ENCODE measurements at places on chromosomes 1 and 21. TPM values are rescaled to one million over a fixed set of nuclear protein-coding genes. Genes with fewer than 3 reads are reported as not detected.

Gene DYNLT5
- not detected for total RNA-seq

DNA sequence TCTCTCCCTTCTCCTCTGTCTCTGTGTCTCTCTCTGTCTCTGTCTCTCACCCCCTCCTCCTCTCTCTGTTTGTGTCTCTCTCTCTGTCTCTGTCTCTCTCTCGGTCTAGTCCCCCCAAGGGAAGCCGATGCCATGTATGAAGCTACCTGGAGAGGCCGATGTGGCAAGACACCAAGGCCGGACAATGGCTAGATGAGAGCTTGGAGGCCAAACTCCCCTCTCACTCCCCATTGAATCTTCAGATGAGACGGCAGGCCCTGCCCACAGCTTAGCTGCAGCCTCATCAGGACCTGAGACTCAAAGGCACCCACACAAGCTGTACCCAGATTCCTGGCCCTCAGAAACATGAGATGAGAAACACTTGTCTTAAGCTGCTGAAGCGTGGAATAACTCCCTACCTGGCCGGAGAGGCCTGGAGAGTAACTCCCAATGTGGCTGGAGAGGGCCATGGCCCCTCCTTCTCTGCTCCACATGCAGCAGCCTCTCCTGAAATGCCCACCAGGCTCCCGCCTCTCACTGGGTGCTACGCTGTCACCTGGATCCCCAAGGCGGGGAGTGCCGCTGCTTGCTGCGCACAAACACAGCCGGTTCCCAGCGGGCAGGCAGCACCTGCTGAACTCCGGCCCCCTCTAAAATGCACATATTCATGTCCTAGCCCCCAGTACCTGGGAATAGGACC is 7.8 kb upstream of the ACTRT2 start:
- H3K27me3 ChIP-seq, result peaks cover 75% of the 10 kb centered on the region
- H3K4me1 ChIP-seq, result no peaks in the 10 kb centered on the region
- no peak overlapping the region for H3K4me3 ChIP-seq
- H3K36me3 ChIP-seq, result no peaks in the 10 kb centered on the region
- DNase-seq, result no peak

- no peaks in the 10 kb centered on the region for H3K27me3 ChIP-seq
- peaks cover 13% of the 10 kb centered on the region for H3K4me1 ChIP-seq
Measured at GRCh38 chr21:44434936-44435635, 20.2 kb upstream of the LRRC3 start.

DNA sequence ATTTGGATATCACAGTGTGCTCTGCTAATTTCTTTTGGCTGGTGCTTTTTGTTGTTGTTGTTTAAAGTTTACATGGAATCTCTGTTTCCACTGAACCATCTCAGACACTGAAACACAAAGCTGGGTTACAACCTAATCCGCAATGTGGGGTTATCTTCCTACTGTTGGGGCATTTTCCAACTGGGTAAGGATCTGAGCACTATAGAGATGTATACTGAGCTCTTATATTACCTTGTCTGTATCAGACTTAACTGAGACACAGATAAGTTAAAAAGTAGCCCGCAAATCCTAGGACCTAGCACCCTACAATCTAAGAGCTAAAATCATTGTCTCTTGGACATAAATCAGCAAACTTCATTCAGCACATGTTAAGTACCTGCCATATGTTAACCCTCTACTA is 169.2 kb downstream of the LTN1 start:
- no peak overlapping the region for H3K4me3 ChIP-seq
- DNase-seq, result no peak
- peak overlapping the region; percentile 68 for H3K27ac ChIP-seq
- H3K36me3 ChIP-seq, result no peaks in the 10 kb centered on the region
- H3K27me3 ChIP-seq, result no peaks in the 10 kb centered on the region

DNA sequence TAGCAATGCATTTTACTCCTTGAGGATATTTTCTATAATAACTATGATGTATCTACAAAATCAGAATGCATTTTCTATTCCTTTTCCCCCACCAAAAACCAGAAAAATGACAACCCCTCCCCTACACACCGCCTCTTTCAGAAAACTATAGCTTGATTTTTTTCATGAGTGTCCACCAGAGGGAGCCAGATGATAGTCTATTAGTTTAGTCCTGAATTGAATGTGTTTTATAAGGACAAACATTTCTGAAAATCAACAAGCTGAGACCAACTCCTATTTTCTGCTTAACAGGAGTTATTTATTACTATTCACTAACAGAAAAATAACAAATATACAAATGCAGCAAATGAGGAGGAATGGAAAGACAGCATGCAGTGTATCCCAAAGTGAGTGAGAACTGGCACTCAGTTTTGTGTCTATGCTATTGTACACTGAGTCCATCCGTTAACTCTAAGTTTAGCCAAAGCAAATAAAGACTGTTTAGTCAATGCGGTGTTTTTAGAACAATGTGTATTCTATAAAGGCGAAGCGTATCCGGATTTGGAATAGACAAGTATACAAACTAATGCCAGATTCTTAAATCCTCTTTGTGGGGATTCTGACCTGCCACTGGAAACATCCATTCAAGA is 182.6 kb downstream of the VAV3 start:
- no peaks in the 10 kb centered on the region for H3K27me3 ChIP-seq
- no peaks in the 10 kb centered on the region for H3K36me3 ChIP-seq
- no peak overlapping the region for H3K27ac ChIP-seq

Gene KLHDC8A
- 0.72 TPM for total RNA-seq

Gene RAVER2
- total RNA-seq, result 23.2 TPM

GRCh38 chr21:34367320-34367935 is 3.6 kb downstream of the KCNE2 start:
- no peaks in the 10 kb centered on the region for H3K36me3 ChIP-seq
- no peaks in the 10 kb centered on the region for H3K27me3 ChIP-seq
- peak overlapping the region; percentile 85 for H3K27ac ChIP-seq
- no peaks in the 10 kb centered on the region for H3K4me1 ChIP-seq
- peak; percentile 75 for DNase-seq

Gene KRTAP7-1
- total RNA-seq, result not detected

Gene NBPF10
- total RNA-seq, result 2.9 TPM

DNA sequence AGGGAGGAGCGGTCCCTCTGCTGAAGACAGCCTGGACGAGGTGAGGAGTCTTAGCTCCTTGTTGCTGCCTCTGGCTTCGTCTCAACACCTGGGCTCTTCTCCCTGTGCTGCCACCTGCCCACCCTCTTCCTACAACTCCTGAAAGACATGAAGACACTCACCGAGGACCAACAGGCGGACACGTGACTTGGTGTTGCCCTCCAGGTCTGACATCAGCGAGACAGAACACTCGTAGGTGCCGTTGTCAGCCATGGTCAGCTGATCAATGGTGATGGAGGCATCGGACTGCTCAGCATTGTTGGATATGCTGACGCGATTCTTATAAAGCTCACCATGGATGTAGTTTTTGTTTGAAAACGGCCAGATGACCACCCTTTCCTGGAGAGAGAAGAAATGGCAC is 21.4 kb downstream of the GPA33 start:
- DNase-seq, result no peak
- no peaks in the 10 kb centered on the region for H3K27me3 ChIP-seq
- H3K27ac ChIP-seq, result no peak overlapping the region
- no peaks in the 10 kb centered on the region for H3K4me1 ChIP-seq

Gene ILDR2
- total RNA-seq, result 0.92 TPM

DNA sequence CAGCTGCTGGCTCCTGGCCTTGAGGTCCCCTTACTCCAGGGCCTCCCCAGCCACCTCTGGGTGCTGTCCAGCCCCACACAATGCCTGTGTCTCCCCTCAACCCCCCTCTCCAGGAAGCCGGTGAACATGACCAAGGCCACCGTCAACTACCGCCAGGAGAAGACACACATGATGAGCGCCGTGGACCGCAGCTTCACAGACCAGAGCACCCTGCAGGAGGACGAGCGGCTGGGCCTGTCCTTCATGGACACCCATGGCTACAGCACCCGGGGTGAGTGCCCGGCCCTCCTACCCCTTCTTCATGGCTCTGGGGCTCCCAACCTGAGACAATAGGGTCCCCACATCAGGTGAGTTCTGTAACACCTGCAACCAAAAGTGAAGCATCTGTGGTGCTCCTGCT is 55.4 kb downstream of the PTPRU start:
- DNase-seq, result no peak
- H3K27ac ChIP-seq, result no peak overlapping the region
- peaks cover 16% of the 10 kb centered on the region for H3K36me3 ChIP-seq
- H3K27me3 ChIP-seq, result no peaks in the 10 kb centered on the region

Gene VASH2
- not detected for total RNA-seq

Gene DISP3
- 0.45 TPM for total RNA-seq

Gene EPHA2
- total RNA-seq, result 16.3 TPM

- H3K4me1 ChIP-seq, result no peaks in the 10 kb centered on the region
- no peak overlapping the region for H3K27ac ChIP-seq
- H3K36me3 ChIP-seq, result peaks cover 78% of the 10 kb centered on the region
- no peak for DNase-seq
- no peaks in the 10 kb centered on the region for H3K27me3 ChIP-seq
Measured at GRCh38 chr1:111463029-111463683, 10.6 kb upstream of the C1orf162 start.

GRCh38 chr1:197312163-197312562 is 44.1 kb downstream of the CRB1 start:
- H3K27me3 ChIP-seq, result no peaks in the 10 kb centered on the region
- no peak for DNase-seq
- no peak overlapping the region for H3K4me3 ChIP-seq
- no peaks in the 10 kb centered on the region for H3K36me3 ChIP-seq

- H3K27me3 ChIP-seq, result no peaks in the 10 kb centered on the region
- H3K4me3 ChIP-seq, result no peak overlapping the region
- H3K36me3 ChIP-seq, result peaks cover 100% of the 10 kb centered on the region
- H3K27ac ChIP-seq, result no peak overlapping the region
Measured at GRCh38 chr21:33908760-33909159, 6.8 kb downstream of the ATP5PO start.

- no peak for DNase-seq
- H3K4me3 ChIP-seq, result no peak overlapping the region
- H3K4me1 ChIP-seq, result no peaks in the 10 kb centered on the region
- H3K27me3 ChIP-seq, result no peaks in the 10 kb centered on the region
- no peaks in the 10 kb centered on the region for H3K36me3 ChIP-seq
Measured at GRCh38 chr1:59100708-59101374, 196.1 kb upstream of the FGGY start.

DNA sequence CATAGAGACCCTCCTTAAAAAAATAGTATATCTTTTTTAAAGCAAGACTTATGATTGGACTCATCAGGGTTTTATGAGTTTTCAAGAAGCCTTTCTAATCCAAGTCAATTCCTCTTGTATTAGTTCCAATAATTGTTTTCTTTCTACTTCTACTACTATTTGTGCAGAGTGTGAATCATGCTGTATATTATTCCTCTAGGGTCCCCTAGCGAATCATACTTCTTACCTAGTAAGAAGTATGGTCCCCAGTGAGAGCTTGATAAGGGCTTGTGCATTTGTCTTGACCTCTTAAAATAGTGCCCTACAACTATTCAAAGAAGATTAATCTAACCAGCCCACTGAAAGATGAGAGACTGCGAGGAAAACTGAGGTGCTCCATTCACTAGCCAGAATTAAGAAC is 715.7 kb upstream of the ZP4 start:
- H3K4me3 ChIP-seq, result no peak overlapping the region
- H3K27me3 ChIP-seq, result no peaks in the 10 kb centered on the region
- DNase-seq, result no peak
- no peaks in the 10 kb centered on the region for H3K4me1 ChIP-seq

DNA sequence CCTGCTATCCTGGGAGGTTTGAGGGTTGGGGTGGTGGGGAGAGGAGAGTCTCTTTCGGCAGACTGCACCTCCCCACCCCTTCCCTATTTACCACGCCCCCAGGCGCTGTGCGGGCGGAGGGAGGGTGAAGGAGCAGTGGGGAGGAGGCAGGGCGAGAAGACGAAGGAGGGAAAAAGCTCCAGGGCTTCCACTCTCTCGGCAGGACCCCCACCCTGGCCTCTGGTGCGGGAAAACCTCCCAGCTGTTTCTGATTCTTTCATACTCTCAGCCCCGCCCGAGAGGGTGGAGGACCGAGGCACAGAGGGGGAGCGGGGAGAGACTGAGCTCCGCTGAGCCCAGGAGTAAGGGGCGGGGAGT is 866 bp upstream of the WNT2B start:
- peak overlapping the region; percentile 57 for H3K4me3 ChIP-seq
- H3K27me3 ChIP-seq, result peaks cover 10% of the 10 kb centered on the region
- H3K27ac ChIP-seq, result no peak overlapping the region
- H3K36me3 ChIP-seq, result no peaks in the 10 kb centered on the region

- H3K4me1 ChIP-seq, result no peaks in the 10 kb centered on the region
- no peaks in the 10 kb centered on the region for H3K27me3 ChIP-seq
- no peak overlapping the region for H3K27ac ChIP-seq
- no peaks in the 10 kb centered on the region for H3K36me3 ChIP-seq
- no peak for DNase-seq
Measured at GRCh38 chr1:70915258-70916033, 132.2 kb downstream of the PTGER3 start.

DNA sequence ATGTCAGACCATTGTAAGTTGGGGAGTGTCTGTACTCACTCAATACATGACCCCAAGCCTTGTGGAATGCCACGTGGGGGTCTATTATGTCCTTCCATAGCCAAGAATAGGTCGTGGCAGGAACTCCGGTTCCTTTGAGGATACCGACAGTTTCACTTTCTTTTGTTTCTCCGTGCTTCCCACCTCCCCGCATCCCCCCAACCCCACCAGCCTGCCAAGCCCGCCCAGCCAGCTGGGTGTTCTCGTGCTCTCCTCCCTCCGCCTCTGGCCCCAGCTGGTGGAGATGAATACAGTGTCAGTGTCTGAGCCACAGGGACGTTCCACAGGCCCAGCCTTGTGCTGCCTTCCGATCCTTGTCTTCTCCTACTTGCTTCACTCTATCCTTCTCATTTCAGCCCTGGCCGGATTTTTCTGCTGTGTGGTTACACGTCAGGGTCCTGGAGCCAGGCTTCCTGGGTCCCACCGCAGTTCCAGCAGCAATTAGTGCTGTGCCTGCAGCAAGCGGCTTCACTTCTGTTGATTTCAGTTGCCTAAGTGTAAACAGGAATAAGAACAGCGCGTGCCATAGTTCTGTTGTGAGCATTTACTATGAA is 4.1 kb upstream of the AGTRAP start:
- H3K36me3 ChIP-seq, result no peaks in the 10 kb centered on the region
- H3K4me3 ChIP-seq, result peak overlapping the region; percentile 40
- H3K27me3 ChIP-seq, result no peaks in the 10 kb centered on the region
- peak; percentile 91 for DNase-seq
- peaks cover 64% of the 10 kb centered on the region for H3K4me1 ChIP-seq

DNA sequence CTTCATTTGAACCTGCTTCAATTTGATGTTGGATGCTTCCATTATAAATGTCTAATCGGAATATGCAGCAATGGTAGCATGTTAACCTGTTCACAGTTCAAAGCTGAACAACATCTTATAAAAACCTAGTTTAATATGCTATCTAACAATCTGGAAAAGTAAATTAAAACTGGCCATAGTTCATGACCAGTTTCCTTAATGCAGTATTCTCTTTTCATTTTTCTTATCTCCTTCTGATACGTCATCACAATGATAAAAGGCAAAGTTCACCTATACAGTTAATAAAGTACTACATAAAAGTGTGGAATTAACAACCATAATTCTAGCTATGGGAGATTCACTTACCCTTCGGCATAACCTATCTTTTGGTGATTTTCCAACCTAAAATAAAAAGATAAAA is 65.1 kb downstream of the IARS2 start:
- H3K27ac ChIP-seq, result no peak overlapping the region
- peak; percentile 20 for DNase-seq
- H3K36me3 ChIP-seq, result peaks cover 23% of the 10 kb centered on the region
- H3K27me3 ChIP-seq, result no peaks in the 10 kb centered on the region
- H3K4me1 ChIP-seq, result no peaks in the 10 kb centered on the region
- H3K4me3 ChIP-seq, result no peak overlapping the region

GRCh38 chr1:51950701-51951100 is 39.8 kb downstream of the RAB3B start:
- no peaks in the 10 kb centered on the region for H3K27me3 ChIP-seq
- H3K4me1 ChIP-seq, result no peaks in the 10 kb centered on the region
- H3K36me3 ChIP-seq, result no peaks in the 10 kb centered on the region
- DNase-seq, result no peak
- no peak overlapping the region for H3K4me3 ChIP-seq

GRCh38 chr1:183323849-183324683 is 94.1 kb downstream of the NMNAT2 start:
- DNase-seq, result no peak
- no peaks in the 10 kb centered on the region for H3K4me1 ChIP-seq
- no peaks in the 10 kb centered on the region for H3K27me3 ChIP-seq
- H3K4me3 ChIP-seq, result no peak overlapping the region

Measured in stomach (tissue), 19 donors.